ENCODE measurements at places on chromosomes 12 and 14.

DNA sequence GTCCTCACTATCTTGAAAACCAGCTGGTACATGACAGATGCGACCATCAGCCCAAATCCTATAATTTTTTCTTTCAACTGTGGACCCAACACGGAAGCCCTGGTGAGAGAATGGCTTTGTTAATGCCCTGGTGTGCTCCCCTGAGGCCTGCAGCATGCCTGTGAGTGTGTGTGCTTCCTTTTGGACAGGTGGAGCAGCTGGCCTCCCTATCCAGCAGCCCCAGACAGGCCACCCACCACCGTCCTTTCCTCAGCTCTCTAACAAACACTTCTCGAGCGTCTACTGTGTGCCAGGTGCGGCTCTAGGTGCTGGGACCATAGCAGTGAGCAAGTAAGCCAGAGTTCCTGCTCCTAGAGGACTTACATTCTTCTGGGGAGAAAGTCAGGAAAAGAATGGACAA, 78.9 kb upstream of the GZMB start:
- no peak for DNase-seq

DNA sequence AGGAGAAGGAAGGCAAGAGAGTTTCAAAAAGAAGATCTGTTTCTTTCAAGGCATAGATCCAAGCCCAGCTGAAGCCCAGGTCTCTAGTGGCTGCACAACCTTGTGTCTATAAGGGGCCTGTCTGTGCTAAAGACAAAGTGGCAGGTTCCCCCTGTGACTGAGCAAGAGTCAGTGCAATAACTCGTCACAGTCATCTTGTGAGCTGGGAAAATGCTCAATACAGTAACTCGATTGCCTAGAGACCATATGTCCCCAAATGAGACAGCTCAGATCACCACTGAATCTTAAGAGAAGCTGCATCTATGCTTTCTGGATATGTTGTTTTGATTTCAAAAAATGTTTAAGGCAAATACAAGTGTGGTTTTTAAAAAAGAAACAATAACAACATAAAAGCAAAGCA, 24.2 kb downstream of the ST8SIA1 start:
- no peak for DNase-seq

GRCh38 chr12:102740141-102740955, 176.7 kb downstream of the PAH start:
- DNase-seq, result peak; percentile 22

GRCh38 chr12:108609537-108610335, 11.9 kb upstream of the TMEM119 start:
- DNase-seq, result no peak

GRCh38 chr12:95437565-95437964, 36.4 kb upstream of the METAP2 start:
- DNase-seq, result no peak

DNA sequence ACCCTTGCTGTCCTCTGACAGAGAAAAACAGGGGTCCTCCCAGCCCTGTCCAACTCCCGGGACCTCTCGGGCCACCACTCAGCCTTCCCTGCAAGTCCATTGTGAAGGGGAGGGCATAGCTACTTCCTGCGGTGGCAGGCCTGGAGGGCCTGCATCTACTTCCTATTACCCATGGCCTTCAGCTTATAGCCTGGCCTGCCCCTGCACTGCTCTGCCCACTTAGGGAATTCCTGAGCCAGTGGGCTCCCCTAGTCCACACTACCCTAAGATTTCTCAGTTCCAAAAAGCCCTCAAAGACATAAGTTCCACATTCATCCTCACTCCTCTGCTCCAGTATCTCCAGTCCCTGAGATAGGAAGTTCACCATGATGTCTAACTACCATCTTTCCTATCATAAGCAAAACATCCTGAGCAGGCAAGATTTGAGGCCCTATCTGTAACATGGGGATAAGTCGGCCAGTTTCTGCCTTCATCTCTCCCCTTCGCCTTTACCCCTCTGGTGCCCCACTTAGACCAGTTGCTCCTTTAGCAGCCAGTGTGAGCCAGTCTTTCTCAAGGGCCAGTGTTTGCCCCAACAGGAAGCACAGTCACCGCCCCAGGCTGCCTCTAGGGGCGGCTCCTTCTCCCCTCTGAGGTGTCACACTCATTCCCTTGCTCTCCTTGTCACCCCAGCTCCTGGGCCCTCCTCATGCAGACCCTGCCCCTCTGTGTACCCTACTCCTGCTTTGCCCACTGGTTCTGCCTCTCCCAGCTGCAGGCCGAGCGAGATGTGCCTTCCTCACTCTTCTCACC, 10.9 kb downstream of the HDAC7 start:
- peak; percentile 48 for DNase-seq

DNA sequence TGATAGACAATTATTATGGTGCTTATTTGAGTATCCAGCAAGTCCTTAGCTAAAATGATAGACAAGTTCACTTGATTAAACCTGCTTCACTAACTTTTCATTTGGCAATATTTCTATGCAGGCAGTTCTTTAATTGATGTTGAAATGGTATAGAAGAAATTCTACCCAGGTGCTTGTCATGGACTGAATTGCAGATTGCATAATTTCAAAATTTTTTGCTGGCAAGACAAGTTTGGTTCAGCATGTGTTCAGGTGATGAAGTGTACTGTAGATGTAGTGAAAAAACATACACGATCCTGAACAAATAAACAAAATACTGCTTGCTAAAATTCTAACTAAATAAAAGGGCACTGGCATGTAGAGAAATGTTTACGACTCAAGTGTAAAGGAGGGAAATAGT, 189.0 kb downstream of the FOXA1 start:
- DNase-seq, result no peak

- DNase-seq, result no peak
These were observed 4.2 kb downstream of the ERO1A start for GRCh38 chr14:52690983-52691760.

- peak; percentile 22 for DNase-seq
These were observed 70.5 kb upstream of the ANO4 start for GRCh38 chr12:100724071-100724470.

DNA sequence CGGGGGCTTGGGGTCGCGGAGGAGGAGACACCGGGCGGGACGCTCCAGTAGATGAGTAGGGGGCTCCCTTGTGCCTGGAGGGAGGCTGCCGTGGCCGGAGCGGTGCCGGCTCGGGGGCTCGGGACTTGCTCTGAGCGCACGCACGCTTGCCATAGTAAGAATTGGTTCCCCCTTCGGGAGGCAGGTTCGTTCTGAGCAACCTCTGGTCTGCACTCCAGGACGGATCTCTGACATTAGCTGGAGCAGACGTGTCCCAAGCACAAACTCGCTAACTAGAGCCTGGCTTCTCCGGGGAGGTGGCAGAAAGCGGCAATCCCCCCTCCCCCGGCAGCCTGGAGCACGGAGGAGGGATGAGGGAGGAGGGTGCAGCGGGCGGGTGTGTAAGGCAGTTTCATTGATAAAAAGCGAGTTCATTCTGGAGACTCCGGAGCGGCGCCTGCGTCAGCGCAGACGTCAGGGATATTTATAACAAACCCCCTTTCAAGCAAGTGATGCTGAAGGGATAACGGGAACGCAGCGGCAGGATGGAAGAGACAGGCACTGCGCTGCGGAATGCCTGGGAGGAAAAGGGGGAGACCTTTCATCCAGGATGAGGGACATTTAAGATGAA, 630 bp downstream of the FOS start:
- peak; percentile 46 for DNase-seq

- DNase-seq, result no peak
These were observed 138.3 kb downstream of the EGLN3 start for GRCh38 chr14:33812601-33813000.

GRCh38 chr14:68249661-68250451, 430.3 kb downstream of the RAD51B start:
- no peak for DNase-seq

- DNase-seq, result no peak
These were observed 84.4 kb downstream of the SPATS2 start for GRCh38 chr12:49451468-49452259.

DNA sequence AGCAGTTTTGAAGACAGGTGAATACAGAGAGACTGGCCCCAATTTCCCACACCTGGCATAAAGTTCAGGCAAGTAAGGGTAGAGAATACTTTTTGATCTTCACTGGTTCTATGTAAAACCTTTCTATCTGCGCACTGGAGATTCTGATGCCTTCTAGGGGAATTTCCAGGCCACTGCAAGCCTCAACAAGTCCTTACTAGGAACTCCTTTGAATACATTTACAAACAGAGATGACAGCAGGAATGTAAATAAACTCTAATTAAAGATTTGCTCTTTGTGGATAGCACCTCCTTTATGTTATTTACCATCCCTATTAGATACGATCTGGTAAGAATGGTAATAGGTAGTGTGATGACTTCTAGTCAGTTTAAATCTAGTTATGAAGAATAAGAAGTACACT, 69.2 kb downstream of the NTN4 start:
- DNase-seq, result peak; percentile 64

GRCh38 chr12:131104463-131105350, 151.0 kb downstream of the ADGRD1 start:
- peak; percentile 91 for DNase-seq

DNA sequence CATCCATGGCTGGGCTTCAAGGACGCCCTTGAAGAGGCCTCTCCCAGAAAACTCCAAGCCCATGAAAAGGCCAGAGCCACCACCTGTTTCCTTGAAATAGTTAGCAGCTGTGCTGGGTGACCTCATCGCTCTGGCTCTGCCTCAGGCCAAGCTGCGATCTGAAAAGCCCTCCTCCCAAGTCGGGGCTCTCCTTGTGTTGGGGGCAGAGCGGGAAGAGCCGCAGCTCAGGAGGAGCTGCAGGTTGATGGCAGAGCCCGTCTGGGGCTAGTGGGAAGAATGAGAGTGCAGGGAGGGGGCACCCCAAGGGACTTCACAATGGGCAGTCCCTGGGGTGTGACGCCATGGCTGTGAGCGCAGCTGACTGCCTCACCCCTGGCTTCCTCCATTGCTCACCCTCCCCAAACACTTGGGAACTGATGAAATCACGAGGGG, 50.0 kb upstream of the STON2 start:
- DNase-seq, result peak; percentile 52

DNA sequence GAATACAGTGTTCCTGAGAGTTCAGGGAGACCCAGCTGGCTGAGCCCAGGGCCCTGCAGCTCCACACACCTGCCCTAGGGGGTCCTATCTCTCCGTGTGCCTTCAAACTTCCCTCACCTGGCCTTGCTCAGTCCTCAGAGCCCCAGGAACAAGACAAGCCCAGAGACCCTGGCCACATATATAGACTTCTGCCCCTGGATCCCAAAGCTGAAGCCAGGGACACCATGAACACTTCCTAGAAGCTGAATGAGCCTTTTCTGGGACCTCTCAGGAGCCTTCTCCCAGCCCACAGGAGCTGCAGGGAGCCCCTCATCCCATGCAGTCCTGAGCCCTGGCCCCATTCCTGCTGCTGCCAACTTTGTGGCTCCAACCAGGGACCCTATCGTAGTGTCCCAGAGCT, 190.5 kb downstream of the DICER1 start:
- DNase-seq, result no peak

DNA sequence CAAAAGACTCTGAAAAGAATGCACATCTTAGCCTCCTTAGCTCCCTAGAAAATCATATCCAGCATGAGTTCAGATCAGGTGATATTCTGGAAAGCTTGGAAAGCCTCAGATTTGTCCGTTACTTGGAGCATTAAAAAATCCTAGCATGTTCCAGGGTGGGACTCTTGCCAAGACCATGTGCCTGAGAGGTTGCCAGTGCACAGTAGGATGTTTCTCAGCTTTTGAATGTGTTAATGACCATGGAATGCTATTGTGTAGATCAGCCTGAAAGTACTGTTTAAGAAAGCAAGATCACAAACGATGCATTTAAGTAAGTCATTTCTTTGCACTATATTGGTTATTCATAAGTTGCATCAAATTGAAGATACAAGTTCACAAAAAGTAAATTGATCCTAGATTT, 230.5 kb downstream of the ETNK1 start:
- DNase-seq, result peak; percentile 55

DNA sequence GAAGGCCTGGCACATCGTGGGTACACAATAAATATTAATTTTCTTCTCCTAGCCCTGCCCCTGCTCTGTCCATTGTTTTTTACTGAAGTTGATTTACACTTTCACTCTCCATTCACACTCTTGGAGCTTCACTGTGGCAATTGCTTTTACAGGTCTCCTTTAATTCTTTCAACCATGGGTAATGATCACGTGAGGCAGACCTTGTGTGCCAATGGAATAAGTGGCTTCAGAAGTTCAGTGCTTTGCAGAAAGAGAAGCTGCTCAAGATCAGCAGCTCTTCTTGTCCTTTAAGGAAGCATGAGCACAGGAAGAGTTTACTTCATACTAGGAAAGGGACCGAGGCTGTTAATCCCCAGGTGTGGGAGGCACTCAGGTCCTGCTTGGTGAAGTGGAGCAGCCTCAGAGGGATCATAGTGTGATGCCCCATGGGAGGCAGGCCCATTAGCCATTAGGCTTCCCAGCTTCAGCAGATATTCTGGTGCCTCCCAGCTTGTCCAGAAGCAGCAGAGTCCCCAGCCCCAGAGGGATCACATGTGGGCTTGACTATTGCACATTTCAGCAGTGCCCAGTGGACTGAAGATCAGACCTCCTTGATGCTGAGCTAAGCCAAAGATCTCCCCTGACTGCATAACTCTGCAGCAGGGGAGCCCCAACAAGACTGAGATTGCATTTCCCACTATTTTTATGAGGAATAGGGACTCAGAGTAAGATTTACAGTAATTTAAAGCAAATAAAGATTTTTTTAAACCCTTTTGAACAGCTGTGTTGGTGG, 5.0 kb upstream of the SLC35F4 start:
- no peak for DNase-seq

- no peak for DNase-seq
These were observed 72.7 kb downstream of the EFCAB11 start for GRCh38 chr14:89881839-89882238.

GRCh38 chr12:119678459-119678858, 10.5 kb downstream of the PRKAB1 start:
- no peak for DNase-seq

DNA sequence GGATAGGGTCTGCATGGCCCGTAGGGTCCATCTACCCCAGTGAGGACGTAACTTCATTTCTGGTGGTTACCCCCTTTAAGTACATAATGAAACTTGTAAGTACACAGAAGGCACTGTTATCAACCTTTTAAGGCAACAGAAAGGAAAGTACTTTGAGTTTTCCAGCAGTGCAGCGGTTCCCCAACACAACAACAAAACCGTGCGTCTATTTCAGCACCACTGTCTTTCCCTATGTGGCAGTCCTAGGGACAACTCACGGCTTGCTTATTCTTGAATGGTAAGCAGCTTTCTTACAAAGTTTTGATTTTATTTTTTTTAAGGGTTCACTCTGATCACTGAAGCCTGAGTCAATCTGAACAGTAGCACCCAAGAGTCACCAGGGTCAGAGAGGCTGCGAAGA, 46.3 kb downstream of the FOXN3 start:
- no peak for DNase-seq

DNA sequence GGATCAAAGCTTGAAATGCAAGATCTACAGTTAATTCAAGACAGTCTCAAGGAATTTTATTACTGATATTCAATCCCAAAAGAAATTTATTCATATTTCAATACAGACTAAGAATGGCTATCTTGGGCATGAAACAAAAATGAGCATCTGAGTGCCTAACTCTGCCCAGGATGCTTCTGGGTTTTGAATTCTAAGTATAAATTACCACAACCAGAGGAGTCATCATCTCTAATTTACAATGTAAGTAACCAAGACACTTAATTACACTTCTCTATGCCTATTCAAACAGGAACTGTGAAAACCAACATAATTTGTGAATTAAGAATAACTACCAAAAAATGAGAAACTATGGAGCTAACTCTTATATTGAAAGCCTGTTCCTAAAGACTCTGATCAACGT, 14.1 kb downstream of the OSBPL8 start:
- DNase-seq, result no peak
